Ovary (tissue), 10 donors: ENCODE measurements at places on chromosomes 2 and 18. TPM values are rescaled to one million over a fixed set of nuclear protein-coding genes. Genes with fewer than 3 reads are reported as not detected.

DNA sequence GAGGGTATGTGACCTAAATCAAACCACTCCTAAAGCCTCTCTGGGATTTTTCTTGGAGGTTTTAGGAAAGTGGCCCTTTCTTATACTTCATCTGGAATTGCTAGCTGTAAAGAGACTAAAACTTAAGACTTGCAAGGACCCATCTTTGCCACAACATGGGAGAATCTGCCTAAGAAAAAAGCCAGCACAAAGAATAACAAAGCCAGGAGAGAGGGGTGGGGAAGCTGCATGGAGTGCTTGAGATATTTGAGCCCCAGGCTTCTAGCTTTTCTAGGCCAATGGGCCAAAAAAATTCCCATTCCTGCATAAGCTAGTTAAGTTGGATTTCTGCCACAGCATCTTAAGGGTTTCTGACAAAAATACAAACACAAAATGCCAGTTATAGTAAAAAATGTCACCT lies 38.5 kb upstream of the LYPD6 start:
- no peak for DNase-seq

DNA sequence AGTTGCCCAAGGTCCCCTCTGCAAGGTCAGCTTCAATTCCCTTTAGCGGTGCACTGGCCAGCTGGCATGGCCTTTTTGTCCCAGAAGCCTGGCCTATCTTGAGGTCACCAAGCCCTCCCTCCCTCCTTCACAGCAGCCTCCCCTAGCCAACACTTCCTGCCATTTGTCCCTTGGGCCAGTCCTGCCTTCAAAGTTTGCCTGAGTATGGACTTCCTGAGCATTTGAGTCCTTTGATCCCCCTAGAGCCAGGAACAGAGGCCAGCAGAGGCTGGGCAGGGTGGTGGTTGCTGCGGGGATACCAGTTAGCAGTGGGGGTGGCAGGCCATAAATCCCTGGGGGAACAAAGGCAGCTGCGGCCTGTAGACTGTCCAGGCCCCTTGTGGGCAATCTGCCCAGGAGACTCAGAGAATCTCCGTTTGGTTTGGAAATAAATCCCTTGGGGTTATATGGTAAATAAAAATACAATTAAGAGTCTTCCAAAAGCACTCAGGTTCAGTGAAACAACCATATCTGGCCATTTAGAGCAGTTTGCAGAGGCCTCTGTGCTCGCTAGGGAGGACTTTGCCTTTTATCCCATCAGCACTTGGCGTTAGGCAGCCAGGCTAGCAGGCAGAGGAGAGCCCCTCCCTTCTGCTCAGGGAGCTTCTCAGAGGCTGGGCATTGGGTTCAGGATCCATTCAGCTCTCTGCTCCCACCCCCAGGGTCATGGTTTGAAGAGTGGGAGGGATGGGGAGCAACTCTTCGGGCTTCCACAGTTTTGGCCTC lies 3.1 kb upstream of the HES6 start:
- no peak for DNase-seq

GRCh38 chr2:178553047-178553446 lies 72.8 kb downstream of the PLEKHA3 start:
- no peak for DNase-seq

- DNase-seq = no peak
Measured at GRCh38 chr18:13211534-13211933, 7.0 kb upstream of the LDLRAD4 start.

DNA sequence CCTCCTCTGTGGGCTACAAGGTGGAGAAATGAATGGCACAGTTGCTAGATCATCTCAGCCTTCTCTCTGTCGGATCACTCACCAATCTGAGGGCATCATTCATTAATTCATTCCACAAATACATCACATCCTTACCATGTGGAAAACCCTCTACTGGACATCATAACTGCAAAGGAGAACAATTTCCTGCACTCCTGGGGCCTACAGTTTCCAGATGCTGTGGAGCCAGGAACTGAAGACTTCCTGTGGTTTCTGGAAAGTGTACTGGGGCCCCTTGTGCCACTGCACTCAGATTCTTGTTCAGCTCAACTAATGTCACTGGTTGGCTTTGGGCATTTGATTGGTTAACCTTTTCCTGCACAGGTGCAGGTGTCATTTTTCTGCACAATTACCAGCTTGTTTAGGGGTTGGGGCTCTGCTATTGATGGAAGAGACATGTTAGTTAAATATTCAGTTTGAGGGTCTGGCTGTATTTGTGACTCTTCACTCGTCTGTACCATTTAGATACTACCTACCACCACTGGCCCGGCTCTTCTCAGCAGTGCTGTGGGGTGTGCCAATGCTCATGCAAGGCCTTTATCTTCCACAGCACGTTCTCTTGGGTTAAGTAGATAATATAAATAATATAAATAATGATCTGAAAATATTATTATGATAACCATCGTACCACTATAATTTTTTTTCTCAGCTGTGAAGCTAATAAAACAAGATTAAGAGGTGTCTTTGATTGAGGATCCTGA lies 427.3 kb downstream of the TSN start:
- DNase-seq = no peak

Gene RNF152
- total RNA-seq = 10.5 TPM

GRCh38 chr2:168550670-168551069 lies 94.6 kb downstream of the CERS6 start:
- DNase-seq = no peak

GRCh38 chr18:35577045-35577848 lies 4.3 kb upstream of the GALNT1 start:
- DNase-seq = no peak

GRCh38 chr2:74882299-74882687 lies 48.4 kb downstream of the HK2 start:
- no peak for DNase-seq

GRCh38 chr18:29034113-29034856 lies 857.4 kb upstream of the CDH2 start:
- no peak for DNase-seq

- DNase-seq = no peak
Measured at GRCh38 chr2:16293398-16293797, 353.0 kb downstream of the MYCN start.

DNA sequence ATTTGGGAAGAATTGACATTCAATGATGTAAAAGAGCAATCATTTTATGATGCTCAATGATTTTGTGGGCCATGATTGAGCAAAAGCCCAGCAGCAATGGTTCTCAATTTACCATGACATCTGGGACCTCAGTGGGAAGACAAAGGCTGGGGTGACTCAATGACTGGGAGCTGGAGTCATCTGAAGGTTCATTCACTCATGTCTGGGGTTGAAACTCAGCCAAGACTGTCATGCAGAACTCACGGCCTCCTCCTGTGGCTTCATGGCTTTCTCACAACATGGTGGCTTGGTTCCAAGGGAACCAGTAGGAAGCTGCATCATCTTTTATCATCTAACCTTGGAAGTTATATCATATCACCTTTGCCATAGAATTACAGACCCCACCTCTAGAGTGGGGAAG lies 45.1 kb upstream of the CD226 start:
- no peak for DNase-seq

- no peak for DNase-seq
Measured at GRCh38 chr18:13007248-13007560, 16.0 kb downstream of the CEP192 start.

- no peak for DNase-seq
Measured at GRCh38 chr2:227402959-227403358, 15.2 kb upstream of the SCYGR1 start.

Gene KIF5C
- total RNA-seq = 0.73 TPM

Gene GALNT13
- 0.28 TPM for total RNA-seq

GRCh38 chr2:239014458-239015217 lies 166.8 kb downstream of the TWIST2 start:
- DNase-seq = no peak

Gene SLC16A14
- total RNA-seq = 11.2 TPM

DNA sequence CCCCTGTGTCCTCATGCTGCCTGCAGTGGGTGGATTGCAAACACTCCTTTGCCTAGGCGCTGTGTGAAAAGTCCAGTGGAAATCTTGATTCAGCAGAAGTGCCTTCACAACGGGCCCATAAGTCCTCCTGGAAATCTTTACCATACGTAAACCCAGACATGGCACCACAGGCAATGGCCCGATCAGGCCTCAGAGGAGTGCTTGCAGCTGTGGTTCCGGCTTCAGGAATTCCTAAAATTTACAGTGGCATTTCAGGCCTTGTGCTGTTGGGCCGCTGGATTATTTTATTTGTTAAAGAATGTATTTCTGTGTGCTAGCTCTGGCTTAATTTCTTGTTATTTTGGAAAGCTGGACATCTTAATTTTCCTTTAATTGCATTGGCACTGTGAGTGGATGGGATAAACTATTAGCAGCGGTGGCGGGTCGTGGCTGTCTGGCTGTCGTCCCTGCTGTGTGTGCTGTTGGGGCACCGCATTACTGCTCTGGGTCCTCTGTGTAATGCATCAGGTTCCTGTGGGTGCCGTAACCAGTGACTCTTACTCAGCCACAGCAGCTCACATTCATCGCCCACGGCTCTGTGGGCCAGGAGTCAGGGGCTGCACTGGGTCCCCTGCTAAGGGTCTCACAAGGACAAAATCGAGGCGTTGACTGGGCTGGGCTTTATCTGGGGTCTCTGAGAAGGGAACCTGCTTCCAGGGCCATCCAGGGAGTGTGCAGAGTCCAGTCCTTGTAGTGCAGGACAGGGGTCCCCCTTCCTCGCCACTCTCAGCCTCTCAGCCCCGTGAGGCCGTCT lies 73.1 kb downstream of the RTP5 start:
- DNase-seq = no peak

DNA sequence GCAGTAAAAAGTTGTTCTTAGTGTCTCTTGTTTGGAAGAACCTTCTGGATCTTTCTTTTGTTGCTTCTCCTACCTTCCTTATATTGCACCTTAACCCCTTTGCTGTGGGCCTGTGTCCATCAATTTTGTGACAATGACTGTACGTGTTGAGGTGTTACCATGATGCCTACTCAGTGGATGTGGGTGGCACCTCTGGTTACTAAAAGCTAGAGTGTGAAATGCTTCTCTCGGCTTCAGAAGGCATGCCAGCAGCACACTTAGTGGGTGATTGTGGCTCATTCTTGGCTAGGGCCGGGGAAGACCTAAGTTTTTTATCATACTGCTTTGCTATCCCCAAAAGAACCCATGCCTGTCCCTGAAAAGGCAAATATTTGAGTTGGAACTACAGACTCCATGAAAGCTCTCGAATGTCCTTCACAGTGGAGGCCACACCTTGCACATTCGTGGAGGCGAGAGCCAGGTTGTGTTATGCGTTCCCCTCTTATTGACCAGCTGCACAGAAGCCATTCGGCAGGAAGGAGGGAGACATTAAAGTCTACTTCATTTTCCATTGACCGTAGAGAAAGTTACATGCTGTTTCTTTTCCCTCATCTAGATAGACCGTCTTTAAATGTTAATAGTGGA lies 513.2 kb upstream of the RAB12 start:
- DNase-seq = no peak

GRCh38 chr2:240520130-240520973 lies 37.4 kb downstream of the ANKMY1 start:
- no peak for DNase-seq

DNA sequence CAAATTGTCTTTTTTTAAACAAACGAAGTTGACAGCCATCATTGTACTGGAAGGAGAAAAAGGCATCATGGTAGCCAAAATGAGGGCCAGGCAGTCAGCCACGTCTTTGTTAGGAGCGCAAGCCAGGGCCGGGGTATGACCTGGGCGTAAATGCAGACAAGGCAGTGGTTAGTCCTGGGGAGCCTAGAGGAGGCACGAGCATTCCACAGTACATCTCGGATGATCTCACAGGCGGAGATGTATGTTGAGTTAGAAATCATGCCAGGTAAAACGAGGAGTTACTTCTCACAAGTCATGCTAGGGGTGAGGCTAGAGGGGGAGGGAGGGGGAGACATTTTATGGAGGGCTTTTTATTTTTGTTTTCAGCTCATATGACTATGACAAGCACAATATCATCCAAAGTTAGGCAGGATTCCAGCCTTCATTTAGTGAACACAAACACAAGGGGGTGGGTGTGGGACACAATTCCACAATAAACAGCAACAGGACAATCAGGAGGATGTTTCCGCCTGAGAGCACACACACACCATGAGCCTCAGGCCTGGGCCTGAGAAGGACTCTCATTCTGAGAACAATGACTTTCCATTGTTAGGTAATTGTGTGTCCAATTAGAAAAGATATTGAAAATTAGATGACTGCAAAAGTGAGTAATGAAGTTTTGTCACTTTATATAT lies 64.4 kb upstream of the PGAP1 start:
- DNase-seq = no peak

DNA sequence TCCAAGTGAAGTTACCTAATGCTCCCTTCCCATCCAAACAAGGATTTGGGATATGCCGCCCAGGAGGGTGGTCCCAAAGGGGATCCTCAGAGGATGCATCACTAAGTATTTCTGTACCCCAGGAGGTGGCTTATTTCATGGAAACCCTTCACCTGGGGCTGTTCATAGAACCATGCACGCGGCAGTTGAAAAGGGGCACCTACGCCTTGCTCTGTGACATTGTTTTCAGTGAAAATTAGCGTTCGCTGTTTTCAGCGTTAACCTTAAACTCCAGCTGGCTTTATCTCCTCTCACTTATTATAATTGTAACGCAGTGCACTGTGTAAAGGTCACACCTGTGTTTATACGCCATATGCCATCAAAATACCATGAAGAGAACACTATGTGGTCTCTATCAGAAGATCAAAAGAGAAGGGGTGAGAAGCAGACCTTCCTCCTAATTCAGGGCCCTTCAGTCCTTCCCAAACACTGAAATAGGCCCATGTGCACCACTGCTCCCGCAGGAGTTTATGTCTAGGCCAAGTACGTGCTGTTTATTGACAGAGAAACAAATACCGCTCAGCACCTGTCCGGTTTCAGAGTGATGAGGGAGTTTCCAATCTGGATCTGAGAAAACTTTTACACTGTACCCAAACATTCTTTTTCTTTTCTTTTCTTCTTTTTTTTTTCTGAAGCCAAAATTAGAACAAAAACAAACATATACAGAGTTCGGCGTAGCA lies 162.1 kb downstream of the BCL2 start:
- no peak for DNase-seq

Gene RAB6C
- total RNA-seq = not detected

Gene LIMS3
- total RNA-seq = 6.8 TPM

- DNase-seq = no peak
Measured at GRCh38 chr18:70047931-70048603, 100.4 kb upstream of the CD226 start.

GRCh38 chr2:217901400-217901799 lies 101.4 kb downstream of the TNS1 start:
- DNase-seq = no peak

GRCh38 chr18:60027397-60027796 lies 127.6 kb downstream of the PMAIP1 start:
- DNase-seq = no peak

Gene COL6A3
- 431 TPM for total RNA-seq

DNA sequence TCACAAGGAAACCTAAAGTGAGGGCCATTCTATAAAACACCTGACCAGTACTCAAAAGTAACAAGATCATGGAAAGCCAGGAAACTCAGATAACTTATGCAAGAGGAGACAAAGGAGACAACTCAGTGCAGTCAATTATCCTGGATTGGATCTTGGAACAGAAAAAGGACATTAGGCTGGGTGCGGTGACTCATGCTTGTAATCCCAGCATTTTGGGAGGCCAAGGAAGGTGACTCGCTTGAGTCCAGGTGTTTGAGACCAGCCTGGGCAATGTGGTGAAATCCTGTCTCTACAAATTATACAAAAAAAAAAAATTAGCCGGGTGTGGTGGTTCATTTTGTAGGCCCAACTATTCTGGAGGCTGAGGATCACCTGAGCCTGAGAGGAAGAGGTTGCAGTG lies 424.5 kb upstream of the SPRED2 start:
- DNase-seq = no peak

GRCh38 chr2:172436889-172437288 lies 9.5 kb downstream of the ITGA6 start:
- no peak for DNase-seq

- DNase-seq = no peak
Measured at GRCh38 chr2:221558107-221558506, 14.0 kb downstream of the EPHA4 start.

Gene ADAM23
- 1.8 TPM for total RNA-seq
